ENCODE measurements at places on chromosomes 1 and 21. TPM values are rescaled to one million over a fixed set of nuclear protein-coding genes. Genes with fewer than 3 reads are reported as not detected.

Gene TFB2M
- 20.6 TPM for total RNA-seq

Gene FCRL5
- total RNA-seq: not detected

Gene LENEP
- total RNA-seq: not detected

Gene PPFIA4
- 16.1 TPM for total RNA-seq

Gene CDC42
- total RNA-seq: 420 TPM

Gene MR1
- total RNA-seq: 25.2 TPM

Gene SPRR2E
- total RNA-seq: not detected

Gene RIPK4
- 1.0 TPM for total RNA-seq

Gene C1orf115
- 1.9 TPM for total RNA-seq

Gene ATXN7L2
- 2.1 TPM for total RNA-seq

Gene MEGF6
- 129 TPM for total RNA-seq

Gene GBP7
- total RNA-seq: not detected

Gene OR2G6
- not detected for total RNA-seq

Gene TMEM52
- total RNA-seq: not detected

Gene GBP6
- total RNA-seq: not detected

Gene GRHL3
- not detected for total RNA-seq

Gene KANK4
- total RNA-seq: 0.25 TPM

Gene AMPD1
- total RNA-seq: not detected

Gene CD48
- not detected for total RNA-seq

Gene EDEM3
- total RNA-seq: 38.6 TPM

Gene OSBPL9
- total RNA-seq: 37.0 TPM

Gene OR2T35
- not detected for total RNA-seq

Gene KRTAP13-2
- not detected for total RNA-seq

Gene RGS1
- not detected for total RNA-seq

Gene ANKRD34A
- total RNA-seq: 0.25 TPM

Gene EFNA3
- 1.4 TPM for total RNA-seq

Gene PTPRF
- total RNA-seq: 16.3 TPM

Gene HCN3
- total RNA-seq: 1.4 TPM

Gene GJA9
- total RNA-seq: not detected

Gene NID1
- 73.6 TPM for total RNA-seq

Gene LMX1A
- total RNA-seq: not detected

Gene MFAP2
- total RNA-seq: 189 TPM

Gene C1orf185
- total RNA-seq: not detected

Gene CYYR1
- not detected for total RNA-seq

Gene LCE2A
- 9.9 TPM for total RNA-seq

Gene SH3D21
- 14.4 TPM for total RNA-seq

Gene KIF2C
- 14.2 TPM for total RNA-seq

Gene CACNA1S
- total RNA-seq: not detected

Gene SYCP1
- total RNA-seq: not detected

Gene IL10RB
- 50.6 TPM for total RNA-seq

Gene PTPN22
- 0.51 TPM for total RNA-seq

Gene DMRTA2
- total RNA-seq: not detected

Gene SERPINC1
- total RNA-seq: not detected

Gene MORC3
- 38.7 TPM for total RNA-seq

Gene CENPL
- total RNA-seq: 16.9 TPM

Gene IGFN1
- total RNA-seq: not detected

Gene ST6GALNAC5
- total RNA-seq: 12.2 TPM

Gene GBP2
- total RNA-seq: 5.4 TPM

Gene SPRR2G
- total RNA-seq: not detected

Gene EPHA2
- total RNA-seq: 21.7 TPM

Gene CHAF1B
- total RNA-seq: 3.0 TPM

Gene NUF2
- 11.8 TPM for total RNA-seq

Gene PAQR6
- total RNA-seq: 0.63 TPM

Gene FCRLB
- total RNA-seq: 14.5 TPM

Gene EPS8L3
- not detected for total RNA-seq

Gene RBBP5
- total RNA-seq: 30.2 TPM

Gene AADACL3
- not detected for total RNA-seq

Measured in GM23248 (cell line).